ENCODE measurements at places on chromosomes 2 and 18.

- DNase-seq = no peak
Measured at GRCh38 chr2:239737144-239737463, 288.0 kb downstream of the NDUFA10 start.

- DNase-seq = peak; percentile 30
Measured at GRCh38 chr2:226001716-226002115, 602.2 kb downstream of the NYAP2 start.

DNA sequence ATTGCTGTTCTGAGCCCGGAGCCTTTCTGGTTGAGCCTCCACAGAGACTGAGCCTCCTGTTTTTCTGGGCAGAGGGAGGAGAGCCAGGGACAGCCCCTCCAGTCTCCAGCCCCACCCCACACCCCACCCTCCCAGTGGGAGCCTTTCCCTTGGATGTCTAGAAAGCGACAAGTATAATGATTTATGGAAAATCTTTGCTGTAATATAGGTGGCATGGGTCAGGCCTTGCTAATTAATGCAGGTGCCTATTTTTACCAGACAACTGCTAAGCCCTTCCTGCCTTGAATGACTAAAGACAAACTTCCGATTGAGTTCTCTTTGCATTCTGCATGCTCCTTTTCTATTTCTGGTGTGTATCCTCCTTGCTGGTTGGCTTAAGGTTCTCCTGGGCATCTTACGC is 43.1 kb downstream of the MERTK start:
- DNase-seq = no peak

- no peak for DNase-seq
Measured at GRCh38 chr2:53782676-53783075, 4.1 kb downstream of the ASB3 start.

DNA sequence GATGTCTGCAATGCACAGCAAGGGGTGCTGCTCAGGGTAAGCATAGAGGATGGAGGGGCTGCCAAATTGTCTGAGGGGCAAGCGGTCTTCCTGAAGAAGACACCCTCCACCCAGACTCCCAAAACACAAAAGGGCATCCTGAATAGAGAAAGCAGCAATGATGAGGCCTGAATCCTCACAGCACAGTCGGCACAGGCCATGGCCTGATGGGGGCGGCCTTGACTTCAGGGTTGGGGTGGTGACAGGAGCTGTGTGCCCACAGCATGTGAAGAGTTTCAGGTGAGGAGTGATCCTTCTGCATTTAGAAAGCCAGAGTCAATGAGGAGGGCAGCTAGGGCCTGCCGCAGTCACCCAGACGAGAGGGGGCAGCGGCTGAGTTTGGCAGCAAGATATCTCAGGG is 159.4 kb downstream of the GALNT14 start:
- DNase-seq = no peak

- DNase-seq = no peak
Measured at GRCh38 chr18:79563949-79564348, 115.7 kb upstream of the CTDP1 start.

GRCh38 chr2:240234503-240234951 is 94.1 kb upstream of the OTOS start:
- DNase-seq = peak; percentile 87

DNA sequence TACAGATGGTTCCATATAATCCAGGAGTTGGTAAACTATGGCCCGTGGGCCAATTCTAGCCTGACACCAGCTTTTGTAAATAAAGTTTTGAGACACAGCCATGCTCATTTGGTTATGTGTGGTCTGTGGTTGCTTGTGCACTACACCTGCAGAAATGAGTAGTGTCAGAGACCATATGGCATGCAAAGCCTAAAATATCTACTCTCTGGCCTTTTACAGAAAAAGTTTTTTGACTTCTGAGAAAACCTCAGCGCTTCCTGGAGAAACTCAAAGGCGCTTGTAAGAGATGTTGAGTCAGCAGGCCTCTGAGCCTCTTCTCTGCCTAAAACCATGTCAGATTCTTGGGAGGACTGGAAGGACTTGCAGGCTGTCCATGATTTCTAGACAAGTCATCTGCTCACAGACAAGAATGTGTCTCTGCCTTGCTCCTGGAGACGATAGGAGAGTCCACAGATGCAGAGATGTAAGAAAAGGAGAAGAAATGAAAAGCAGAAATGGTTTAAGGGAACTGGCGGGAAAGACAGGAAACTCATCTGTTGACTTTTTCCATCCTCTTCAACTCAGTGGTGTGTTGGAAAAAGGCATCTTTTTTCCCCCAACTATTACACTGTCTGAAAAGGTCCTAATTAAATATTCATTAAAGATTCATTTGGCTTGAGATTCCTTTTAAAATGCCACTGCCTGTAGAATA is 5.2 kb downstream of the TTC39C start:
- no peak for DNase-seq

DNA sequence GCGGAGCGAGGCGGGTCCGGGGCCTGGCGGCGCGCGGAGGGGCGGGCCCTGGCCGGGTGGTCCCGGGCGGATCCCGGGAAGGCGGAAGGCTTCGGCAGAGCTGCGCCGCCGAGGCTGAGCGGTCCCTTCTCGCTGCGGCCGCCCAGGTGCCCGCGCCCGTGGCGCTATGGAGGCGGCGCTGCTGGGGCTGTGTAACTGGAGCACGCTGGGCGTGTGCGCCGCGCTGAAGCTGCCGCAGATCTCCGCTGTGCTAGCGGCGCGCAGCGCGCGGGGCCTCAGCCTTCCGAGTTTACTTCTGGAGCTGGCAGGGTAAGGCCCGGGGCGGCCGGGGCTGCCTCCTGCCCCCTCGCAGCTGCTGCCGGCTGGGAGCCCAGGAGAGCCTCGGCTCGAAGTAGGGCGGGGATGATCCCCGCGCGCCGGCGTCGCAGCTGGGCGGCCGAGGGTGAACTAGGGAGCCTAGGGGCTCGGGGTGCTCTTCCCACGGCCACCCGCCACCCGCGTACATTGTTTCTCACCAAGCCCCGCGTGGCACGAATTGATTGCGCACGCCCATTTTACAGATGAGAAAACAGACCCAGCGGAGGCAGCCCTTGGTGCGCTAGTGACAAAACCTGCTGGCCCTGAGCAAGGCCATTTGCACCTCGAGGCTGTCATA is at the start of gene SLC66A3:
TSS of gene SLC66A3 (plus strand) at position 87 of the 655 bp plus-strand sequence. CDS start at position 167, 80 bp downstream.
- peak; percentile 60 for DNase-seq

DNA sequence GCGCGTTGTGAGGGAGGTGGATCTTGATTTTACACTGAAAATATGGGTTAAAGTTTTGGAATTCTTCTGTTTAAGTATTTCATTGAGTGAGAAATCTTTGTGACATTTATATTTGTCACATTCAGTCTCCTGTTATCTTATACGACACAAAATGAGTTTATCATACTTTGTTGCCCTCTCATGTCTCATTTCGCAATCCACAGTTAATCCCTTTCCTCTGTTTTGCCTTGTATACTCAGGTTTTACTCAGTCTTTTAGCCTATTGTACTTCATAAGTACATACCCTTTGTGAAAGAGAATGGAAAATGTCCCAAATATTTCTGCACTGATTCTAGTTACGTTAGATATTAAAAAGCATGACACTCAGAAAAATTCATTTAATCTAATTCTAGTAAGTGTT is 142.7 kb downstream of the ATP9B start:
- peak; percentile 7 for DNase-seq

GRCh38 chr2:177165721-177166711 is 46.6 kb upstream of the HNRNPA3 start:
- DNase-seq = peak; percentile 78

DNA sequence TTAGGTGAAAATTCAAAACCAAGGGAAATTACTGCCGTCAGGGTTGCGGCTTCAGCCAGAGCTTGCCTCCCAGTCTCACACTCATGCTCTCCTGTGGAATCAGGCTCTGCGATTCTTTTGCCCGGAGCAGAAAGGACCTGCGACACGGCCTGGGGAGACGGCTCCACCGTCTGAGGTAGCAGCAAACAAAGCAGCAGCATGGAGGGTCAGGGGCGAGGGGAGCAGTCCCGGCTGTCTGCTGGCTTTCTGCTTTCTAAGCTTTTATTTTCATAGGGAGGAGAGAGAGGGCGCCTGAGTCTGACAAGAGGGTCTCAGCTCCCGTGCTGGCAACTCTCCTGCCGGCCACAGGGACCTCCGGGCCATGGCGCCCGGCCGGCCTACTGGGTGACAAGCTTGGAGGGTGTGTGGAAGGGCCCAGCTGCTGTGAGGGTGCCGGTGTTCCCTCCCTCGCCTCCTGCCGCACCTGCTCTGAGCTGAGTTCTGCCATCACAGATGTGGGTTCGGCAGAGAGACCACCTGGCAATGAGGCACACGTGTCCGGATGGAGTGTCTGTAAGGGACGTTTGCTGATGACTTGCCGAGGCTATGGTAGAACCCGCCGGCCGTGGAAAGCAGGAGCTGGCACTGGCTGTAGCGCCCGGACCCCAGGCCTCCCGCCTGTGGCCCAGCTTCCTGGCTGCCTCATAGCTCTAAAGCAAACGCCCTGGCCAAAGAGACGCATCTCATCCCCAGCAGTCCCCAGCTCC is 66.2 kb upstream of the CTDP1 start:
- no peak for DNase-seq

DNA sequence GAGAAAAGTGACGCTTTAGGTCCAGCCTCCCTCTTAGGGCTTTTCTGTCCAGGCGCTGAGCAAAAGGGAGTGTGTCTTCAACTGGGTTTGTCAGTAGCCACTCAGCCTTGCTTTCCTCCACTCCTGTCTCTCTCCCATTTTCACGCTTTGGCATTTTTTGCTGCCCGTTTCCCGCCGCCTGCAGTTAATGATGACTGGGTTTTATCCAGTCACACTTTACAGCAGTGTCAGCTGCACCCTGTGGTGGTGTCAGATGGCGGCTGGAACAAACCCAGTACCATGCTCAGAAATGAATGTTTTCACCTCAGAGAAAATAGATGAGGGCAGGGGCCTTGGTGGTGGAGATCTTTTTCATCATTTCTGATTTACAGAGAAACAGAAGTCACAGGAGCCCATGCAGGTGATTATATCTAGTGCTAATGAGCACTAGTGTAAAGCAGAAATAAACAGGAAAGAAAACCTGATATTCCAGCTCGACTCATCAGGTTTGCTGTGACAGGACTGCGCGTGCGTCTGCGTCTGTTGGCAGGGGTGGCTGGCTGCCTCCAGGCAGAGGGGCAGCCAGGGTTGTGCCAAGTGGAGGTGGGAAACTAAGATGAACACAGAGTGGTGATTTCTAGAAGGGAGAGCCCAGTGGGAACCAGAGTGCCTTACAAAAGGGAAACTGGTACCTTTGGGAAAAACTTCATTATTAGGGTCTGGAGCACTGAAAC is 139.9 kb downstream of the TANC1 start:
- DNase-seq = no peak

GRCh38 chr2:188852772-188853171 is 121.4 kb upstream of the COL3A1 start:
- peak; percentile 39 for DNase-seq

DNA sequence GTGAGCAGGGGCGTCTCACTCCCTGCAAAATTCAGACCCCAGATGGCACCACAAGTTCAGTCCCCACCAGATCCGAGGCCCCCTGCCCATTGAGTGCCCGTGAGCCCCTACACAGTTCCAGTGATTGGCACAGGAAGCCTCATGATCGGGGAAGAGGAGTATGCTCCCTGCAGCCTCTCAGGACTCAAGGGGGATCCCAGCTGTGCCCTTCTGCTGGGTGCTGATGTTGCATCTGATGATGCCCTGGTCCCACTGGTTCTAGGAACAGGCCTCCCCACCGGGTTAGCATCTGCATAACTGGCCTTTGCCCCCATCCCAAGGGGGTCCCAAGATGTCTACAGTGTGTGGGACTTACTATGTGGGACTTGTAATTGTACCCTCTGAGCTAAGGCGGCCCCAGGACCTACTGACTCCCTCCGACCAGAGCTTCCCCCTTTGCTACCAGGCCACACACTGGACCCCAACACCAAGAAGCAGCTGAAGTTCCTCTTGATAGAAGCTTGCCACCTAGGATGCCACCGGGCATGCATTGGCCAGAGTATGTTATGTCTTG is 8.6 kb downstream of the ALPG start:
- DNase-seq = no peak

GRCh38 chr2:151437630-151438029 is 27.9 kb downstream of the RIF1 start:
- peak; percentile 12 for DNase-seq

- no peak for DNase-seq
Measured at GRCh38 chr2:161971551-161971950, 102.5 kb downstream of the DPP4 start.

DNA sequence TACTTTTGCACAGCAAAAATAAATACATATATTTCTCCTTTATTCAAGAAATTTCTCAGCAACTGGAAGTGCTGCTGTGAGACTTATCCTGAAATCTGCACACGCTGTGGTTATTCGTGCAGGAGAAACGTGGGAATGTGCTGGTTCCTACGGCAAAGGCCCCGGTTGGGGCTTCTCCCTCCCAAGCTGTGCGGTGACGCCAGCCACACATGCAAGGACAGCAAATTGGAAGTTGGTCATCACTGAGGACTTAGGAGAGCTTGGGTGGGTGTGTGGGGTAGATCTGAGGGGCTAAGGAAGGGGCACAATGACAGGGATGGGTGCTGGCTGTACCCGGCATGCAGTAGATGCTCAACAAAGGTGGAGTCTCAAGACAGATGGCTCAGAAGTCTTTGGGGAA is 16.5 kb upstream of the MTCL1 start:
- DNase-seq = no peak

DNA sequence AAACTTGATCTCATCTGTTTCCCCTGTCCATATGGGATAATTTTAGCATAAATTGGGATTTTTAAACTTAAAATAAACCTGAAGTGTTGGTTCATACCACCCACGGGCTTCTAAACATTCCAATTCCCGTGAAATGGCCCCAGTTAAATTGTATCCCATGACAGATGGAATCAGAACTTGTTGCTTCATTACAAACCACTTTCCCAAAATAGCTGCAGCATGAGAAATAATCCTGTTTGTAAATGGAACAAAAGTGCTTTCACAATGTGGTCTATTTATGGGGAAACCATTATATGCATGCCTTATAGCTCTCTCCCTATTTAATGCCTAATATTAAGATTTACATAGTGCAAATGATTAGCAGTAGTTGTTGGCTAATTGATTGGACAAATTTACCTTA is 15.9 kb downstream of the SCG2 start:
- DNase-seq = peak; percentile 73

DNA sequence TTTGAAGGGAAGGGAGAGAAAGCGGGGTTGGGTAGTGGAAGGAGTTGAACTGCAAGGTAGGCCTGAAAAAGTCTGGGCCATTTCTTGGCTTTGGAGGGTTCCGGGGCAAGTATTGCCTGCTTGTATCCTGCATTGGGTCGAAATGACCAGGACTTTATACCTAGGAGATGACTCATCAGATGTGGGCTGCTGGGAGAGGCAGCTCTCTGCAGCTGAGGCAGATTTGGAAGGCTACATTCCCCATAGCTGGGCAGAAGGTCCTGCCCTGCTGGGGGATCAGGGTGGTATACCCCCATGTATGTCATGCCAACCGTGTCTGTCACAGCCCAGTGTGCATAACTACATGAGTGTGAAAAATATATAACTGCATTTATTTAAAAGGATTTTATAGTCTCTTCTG is 171.8 kb upstream of the SPRED2 start:
- DNase-seq = peak; percentile 55

GRCh38 chr18:49959176-49959575 is 145.8 kb upstream of the ACAA2 start:
- DNase-seq = no peak

GRCh38 chr2:8000870-8001269 is 681.0 kb upstream of the ID2 start:
- no peak for DNase-seq
